H7 (cell line): ENCODE measurements at places on chromosomes 5 and 9. TPM values are rescaled to one million over a fixed set of nuclear protein-coding genes. Genes with fewer than 3 reads are reported as not detected.

DNA sequence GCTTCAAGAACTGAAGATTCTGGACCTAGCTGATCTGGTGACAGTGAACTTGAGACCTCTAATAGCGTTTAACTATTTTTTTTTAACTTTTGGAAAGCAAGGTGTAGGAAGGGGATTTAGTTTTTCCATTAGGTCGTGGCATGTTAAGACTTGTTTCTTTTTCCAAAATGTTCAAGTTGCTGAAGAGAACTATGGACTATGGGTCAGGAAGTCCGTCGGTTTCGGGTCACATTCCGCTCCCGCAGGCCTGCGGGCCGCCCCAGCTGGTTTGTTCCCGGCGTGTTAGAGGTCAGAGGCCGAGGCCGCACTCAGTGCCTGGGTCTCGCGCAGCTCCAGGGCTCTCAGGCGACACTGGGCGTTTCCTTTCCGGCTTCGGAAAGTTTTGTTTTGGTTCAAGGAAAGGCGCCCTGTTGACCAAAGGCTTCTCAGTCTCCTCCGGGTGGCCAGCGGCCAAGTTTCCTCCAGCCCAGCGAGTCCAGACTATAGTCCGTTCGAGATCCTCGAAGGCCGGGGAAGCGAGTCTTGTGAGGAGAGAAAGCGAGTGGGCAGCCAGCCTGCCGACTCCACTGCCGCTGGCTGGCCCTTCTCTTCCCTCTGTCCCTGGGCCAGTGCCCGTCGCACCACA, 586 bp upstream of the FCHO2 start:
- DNase-seq = peak; percentile 73

DNA sequence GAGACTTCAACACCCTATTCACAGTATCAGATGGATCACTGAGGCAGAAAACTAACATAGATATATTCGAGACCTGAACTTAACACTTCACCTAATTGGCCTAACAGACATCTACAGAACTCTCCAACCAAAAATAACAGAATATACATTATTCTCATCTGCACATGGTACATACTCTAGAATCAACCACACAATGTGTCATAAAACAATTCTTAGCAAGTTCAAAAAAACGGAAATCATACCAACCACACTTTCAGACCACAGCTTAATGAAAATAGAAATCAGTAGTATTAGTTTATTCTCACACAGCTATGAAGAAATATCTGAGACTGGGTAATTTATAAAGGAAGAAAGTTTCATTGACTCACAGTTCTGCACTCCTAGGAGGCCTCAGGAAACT, 387.9 kb downstream of the DEPDC1B start:
- no peak for DNase-seq

DNA sequence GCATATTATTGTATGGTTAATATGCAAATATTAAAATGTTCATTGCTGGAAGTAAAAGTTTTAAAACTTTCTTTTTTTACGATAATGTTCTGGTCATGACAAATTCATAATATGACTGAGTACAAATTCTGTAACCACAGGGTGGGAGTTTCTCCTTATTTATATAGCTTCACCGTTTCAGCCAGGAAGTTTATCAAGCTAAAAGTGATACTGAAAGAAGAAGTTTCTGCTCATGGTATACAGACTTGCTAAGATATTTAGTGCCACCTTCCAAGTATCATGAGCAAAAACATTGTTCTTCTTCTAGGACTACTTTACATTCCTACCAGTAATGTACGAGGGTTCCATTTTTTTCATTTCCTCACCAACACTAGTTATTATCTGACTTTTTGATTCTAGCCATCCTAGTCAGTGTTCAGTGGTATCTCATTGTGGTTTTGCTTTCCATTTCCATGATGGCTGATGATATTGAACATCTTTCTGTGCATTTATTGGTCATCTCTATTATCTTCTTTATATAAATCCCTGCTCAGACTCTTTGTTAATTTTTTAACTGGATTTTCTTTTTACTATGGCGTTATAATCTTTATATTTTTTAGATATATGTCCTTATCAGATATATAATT, 94.2 kb upstream of the PRRC1 start:
- DNase-seq = no peak

The PSIP1 gene
- total RNA-seq = 125 and 230 TPM in 2 replicates

The KCTD16 gene
- total RNA-seq = 0.04 TPM in 1 of 2 replicates, not detected in the other

- DNase-seq = no peak
These were observed 28.1 kb downstream of the TARS1 start for GRCh38 chr5:33468775-33469435.

- DNase-seq = no peak
These were observed 9.2 kb downstream of the INSYN2B start for GRCh38 chr5:169970911-169971765.
